ENCODE measurements at places on chromosomes 1 and 21.

GRCh38 chr1:201610858-201611257 lies 71.9 kb downstream of the NAV1 start:
- no peak for DNase-seq

- no peak for DNase-seq
Measured at GRCh38 chr1:15352128-15352957, 57.3 kb upstream of the EFHD2 start.

DNA sequence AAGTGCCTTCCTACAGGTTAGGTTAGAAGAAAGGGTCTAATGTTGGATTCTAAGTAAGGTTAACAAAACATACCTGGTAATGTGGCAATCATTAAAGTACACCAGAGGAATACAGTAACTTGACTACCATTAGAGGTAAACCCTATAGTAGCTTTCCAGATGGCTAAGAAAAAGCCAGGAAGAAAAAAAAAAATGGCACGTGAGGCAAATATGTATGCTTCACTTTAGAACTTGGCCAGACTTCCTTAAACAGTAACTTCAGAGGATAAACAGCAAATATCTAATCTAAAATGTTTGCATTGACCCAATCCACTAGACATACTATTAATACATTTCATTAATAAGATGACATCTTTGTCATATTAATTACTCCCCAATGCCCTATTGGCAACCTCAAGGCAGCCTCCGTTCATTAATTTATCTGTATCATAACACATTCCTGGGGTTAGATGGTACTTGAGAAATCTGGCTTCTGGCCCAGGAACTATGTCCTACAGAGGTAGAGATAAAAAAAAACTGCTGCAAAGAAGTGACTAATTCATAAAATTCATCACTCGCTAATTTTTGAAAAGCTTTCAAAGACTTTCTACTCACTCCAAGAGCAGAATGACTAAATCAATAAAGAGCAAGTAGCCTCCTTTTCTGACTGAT lies 5.8 kb downstream of the DCAF8 start:
- DNase-seq = no peak

DNA sequence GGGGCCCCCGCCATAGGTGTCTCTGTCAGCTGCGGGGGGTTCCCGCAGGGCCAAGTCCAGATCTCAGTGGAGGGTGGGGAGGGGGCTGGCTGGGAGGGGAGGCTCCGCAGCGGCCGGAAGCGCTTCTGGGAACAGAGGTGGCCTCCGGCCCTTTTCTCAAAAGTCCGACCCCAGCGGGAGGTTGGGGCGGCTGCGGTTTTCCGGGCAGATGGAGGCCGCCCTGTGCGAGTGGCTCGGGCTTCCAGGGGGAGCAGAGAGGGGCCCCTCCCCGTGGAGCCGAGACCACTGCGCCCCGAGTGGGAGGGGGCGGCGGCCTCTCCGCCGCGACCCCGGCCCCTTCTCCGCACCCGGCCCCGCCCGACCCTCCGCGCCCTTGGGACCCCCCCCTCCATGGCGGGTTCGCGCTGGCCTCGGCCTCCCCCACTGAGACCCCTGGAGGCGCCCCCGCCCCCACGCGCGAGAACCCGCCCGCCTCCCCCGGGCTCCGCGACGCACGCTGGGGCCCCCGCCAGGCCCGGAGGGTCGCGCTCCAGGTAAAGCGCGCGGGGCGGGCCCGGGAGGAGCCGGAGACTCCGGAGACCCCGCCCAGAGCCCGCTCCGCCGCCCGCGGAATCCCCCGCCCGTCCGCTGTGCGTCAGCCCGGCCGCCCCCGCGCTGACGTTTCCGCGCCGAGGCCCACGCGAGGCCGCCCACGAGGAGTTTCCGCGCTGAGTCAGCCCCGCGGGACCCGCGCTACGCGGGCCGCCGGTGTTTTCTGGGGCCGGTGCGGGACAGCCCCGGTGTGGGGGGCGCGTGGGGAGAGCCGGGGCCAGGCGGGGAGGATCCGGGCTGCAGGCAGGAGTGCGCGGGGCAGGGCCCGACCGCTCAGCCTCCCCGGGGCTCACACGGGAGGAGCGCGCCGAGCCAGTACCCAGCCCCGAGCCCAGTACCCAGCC lies 5.2 kb downstream of the TNFRSF18 start:
- no peak for DNase-seq

DNA sequence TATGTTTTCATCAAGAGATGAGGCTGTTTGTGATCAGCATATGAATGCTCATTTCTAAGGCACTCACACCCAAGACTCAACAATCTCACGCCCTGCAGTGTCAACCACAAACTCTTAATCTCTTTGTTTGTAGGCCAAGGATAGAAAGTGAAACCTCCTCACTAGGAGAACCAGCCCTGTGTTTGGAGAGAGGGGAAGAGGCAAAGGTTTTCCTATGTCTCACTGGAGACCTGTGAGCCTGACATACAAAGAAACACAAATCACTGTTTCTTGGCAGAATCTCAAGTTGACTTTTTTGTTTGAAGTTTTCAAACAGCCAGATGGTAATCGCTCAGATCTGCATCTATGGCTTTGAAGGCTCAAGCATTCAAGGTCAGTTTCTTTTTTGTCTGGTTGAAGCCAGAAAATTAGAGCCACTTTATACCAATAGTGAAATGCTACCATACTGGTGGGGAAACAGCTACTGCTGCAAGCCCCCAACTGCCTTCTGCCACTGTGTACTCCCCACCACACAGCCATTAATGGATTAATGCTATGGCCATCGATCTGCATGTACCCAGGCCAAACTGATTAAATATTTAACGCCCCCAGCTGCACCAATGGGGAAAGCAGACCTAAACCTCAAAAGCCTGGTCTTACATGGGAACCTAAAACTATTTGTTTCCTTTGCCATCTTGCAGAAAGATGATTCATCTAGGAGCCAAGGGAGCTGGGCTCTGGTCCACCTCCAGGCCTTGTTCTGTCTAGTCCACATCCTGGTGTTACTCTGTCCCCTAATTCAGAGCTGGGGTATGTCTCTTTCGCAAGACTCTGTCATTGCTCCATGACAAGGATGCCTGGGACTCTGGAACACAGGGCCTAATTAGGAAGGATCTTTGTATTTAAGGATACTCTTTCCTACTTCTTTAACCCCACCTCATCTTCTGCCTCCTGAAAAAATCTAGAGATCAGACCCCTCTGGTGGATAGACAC lies 16.3 kb downstream of the PDZK1 start:
- DNase-seq = no peak

DNA sequence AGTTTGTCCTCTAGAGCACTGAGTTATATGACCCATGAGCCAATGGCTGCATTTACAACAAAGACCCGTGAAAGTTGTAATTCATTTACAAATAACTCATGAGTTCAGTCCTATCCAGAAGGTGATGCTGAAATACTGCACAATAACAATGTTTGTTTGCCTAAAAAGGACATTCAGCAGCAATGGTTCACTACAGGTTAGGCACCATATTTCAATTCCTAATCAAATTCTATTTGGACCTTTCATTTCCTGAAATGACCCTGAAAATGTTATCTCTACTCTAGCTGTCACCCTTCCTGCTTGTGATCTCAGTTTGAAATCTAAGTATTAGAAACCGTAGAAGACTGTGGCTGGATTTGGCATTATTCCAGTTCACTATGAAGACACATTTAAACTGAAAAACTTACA lies 191.2 kb upstream of the SAMSN1 start:
- DNase-seq = no peak

- no peak for DNase-seq
Measured at GRCh38 chr1:222417264-222417663, 130.6 kb downstream of the HHIPL2 start.

GRCh38 chr1:31155216-31155806 lies 84.4 kb downstream of the NKAIN1 start:
- no peak for DNase-seq

GRCh38 chr1:186042230-186042629 lies 308.0 kb downstream of the HMCN1 start:
- DNase-seq = no peak

DNA sequence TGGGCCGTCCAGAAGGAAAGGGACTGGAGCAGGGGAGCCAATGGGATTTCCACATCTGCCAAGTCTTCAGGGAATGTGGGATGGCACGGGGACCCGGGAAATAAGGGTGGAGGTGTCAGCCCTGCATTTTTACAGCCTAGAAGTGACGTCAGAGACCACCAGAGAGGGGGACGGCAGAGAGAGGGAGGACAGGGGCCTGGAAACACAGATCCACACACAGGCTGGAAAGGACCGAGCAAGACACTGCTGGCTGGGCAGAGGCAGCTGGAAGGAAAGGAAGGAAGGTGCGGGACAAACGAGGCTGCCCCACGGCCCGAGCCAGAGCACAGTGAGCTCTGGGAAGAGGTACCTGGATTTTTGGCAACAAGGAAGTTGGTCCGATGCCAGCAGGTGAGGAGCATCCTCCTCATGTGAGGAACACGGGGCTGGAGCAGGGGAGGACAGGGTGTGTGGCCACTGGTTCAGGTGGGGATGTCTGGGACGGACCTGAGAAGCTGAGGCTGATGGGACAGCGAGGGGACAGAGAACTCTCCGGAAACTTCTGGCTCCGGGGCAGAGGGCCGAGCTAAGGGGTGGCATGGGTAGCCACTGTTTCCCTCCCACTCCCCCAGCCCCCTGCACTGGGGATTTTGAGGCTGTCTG lies 138.3 kb downstream of the PGBD5 start:
- DNase-seq = no peak

Data from NCI-H2081 treated with DMSO at 0.1 percent for 48 hours (cell line).